ENCODE measurements at places on chromosomes 13 and 19. TPM values are rescaled to one million over a fixed set of nuclear protein-coding genes. Genes with fewer than 3 reads are reported as not detected.
A peak's percentile ranks its signal among the peaks of the same experiment; 100 is the strongest.

SPINT2 gene
- total RNA-seq: 8.9 TPM

TMC4 gene
- not detected for total RNA-seq

DNA sequence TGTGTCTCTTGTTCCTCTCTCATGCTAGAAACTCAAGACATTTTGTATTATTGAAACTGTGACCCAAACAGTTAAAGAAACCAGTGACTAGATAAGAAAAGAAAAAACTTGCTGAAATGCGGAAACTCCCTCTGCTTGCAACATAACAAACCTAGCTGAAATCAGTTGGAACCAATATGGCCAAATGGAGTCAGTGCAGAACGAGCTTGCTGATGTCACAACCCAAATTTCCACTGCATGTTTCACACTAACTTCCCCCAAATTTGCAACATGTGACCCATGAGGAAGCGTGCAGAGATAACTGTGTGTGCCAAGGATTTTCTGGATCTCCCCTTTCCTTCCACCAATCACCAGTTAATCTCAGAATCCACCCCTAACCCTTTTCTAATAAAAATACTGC, 208.0 kb downstream of the DLEU7 start:
- no peak for DNase-seq

- DNase-seq: no peak
Observed at GRCh38 chr19:1955171-1956121, 14.5 kb downstream of the CSNK1G2 start.

IL11 gene
- 23.0 TPM for total RNA-seq

SYDE1 gene
- 19.7 TPM for total RNA-seq

CEACAM20 gene
- not detected for total RNA-seq

KRTDAP gene
- not detected for total RNA-seq

- DNase-seq: no peak
Observed at GRCh38 chr13:27924529-27925141, 4.8 kb downstream of the PDX1 start.

DNA sequence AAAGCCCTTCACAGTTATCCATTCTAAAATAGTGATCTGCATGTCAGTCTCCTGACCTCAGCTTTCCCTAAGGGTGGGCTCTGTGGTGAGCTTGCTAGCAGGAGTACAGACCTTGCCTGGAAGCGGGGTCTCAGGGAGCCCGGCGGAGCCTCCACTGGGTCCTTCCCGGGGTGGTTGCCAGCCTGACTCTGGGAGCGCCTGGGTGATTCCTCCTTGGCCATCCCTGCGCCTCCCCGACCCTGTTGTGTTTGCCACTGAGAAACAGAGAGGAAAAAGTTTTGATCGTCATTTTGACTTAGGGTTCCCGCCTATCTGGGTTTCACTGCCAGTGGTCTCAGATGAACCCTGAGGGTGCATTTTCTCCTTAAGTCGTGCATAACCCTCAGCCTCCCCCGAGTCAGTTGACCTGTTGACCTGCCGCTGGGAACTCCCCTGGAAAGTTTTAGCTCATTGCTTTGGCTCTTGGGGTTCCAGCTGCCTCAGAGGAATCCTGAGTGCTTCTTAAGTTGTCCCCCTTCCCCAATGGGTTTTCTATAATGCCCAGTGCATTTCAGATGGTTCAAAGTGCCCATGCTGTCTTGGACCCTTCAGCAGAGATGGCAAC, 117.8 kb downstream of the RAB20 start:
- no peak for DNase-seq

- DNase-seq: peak; percentile 34
Observed at GRCh38 chr13:79423801-79424642, 18.0 kb upstream of the RBM26 start.

FFAR1 gene
- not detected for total RNA-seq

DNA sequence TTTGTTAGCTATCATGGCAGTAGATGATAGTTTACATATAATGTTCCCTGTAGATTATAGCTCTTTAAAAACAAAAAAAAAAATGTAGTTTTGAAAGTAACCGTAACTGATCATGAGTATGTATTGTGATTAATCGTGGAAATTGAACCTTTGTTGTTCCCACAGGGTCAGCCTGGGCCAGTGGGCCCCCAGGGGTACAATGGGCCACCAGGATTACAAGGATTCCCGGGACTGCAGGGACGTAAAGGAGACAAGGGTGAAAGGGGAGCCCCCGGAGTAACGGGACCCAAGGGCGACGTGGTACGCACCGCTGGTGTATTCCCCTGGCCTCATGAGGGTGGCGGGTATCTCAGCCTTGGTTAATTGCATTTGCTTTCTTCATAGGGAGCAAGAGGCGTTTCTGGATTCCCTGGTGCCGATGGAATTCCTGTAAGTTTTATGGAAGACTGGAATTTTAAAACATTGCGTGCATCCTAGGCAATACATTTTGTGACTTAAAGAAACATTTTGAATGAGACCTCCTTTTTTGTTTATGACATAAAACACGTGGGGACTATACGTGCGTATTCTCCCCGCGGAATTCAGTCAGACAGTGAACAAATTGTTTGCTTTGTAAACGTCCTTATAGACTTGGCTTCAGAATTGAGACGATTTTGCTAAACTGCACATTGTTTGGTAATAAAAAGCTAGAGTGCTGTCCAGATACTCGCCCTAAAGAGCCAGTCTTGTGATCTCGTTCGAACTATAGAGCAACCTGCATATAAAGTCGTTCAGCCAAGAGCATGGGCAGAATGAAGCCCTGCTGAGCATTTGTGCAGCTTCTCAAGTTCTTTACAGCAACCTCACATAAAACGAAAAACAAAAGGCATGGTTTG, 117.7 kb downstream of the COL4A2 start:
- no peak for DNase-seq

ADM5 gene
- 0.34 TPM for total RNA-seq

DNA sequence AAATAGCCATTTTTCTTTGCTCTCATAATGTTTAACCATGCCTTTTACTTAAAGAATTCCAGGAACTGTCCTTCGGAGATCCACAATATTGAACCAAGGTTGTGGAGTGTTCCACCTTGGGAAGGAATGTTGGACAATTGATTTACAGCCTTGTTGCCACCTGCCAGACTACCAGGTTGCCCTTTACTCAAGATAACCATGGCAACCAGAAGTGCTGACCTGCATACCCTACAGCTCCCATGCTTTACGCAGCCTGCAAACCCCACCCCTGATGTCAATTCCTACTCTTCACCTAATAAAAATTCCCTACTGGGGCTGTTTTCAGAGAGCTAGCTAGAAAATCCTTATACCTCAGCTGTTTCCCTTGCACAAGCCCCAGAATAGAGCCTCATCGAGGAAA, 151.0 kb upstream of the RXFP2 start:
- DNase-seq: no peak

DNA sequence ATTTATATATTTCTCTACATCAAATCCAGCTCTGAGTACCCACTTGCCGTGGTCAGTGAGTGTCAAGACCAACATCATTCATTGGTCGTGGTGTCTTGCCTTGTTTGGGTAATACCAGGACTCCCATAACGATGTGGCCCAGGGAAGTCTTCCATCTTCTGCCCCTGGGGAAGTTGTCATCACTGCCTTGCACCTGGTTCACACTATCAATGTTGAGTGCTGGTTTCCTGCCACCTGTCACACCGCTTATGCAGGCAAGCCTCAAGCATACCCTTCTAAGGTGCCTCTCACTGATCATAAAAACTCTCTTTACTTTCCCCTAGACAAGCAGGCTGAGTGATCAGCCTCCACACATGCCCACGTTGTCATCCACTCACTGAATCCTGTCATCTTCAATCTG, 382.4 kb downstream of the KCTD12 start:
- DNase-seq: no peak

GRCh38 chr13:110349239-110349638, 42.2 kb downstream of the COL4A2 start:
- DNase-seq: no peak

- DNase-seq: no peak
Observed at GRCh38 chr19:23971598-23971997, 56.9 kb downstream of the ZNF726 start.

GRCh38 chr13:79647533-79647932, 166.6 kb downstream of the NDFIP2 start:
- DNase-seq: no peak

DNA sequence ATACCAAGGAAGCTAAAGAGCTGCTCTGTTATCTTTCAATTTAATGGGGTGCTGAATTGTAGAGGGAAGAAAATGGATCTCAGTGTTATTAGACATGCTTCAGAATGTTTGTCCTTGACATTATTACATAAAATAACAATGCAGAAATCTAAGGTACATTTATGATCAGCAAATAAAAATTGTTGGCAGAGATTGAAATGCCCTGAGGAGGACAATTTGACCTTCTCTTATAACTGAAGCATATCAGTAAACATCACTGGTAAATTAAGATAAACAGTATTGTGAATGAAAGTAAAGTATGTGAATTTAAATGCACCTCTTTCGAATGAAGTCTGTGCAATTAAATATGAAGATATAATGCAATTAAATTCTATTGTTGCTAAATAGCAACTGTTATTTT, 1362.1 kb upstream of the ATXN8OS start:
- no peak for DNase-seq

DNA sequence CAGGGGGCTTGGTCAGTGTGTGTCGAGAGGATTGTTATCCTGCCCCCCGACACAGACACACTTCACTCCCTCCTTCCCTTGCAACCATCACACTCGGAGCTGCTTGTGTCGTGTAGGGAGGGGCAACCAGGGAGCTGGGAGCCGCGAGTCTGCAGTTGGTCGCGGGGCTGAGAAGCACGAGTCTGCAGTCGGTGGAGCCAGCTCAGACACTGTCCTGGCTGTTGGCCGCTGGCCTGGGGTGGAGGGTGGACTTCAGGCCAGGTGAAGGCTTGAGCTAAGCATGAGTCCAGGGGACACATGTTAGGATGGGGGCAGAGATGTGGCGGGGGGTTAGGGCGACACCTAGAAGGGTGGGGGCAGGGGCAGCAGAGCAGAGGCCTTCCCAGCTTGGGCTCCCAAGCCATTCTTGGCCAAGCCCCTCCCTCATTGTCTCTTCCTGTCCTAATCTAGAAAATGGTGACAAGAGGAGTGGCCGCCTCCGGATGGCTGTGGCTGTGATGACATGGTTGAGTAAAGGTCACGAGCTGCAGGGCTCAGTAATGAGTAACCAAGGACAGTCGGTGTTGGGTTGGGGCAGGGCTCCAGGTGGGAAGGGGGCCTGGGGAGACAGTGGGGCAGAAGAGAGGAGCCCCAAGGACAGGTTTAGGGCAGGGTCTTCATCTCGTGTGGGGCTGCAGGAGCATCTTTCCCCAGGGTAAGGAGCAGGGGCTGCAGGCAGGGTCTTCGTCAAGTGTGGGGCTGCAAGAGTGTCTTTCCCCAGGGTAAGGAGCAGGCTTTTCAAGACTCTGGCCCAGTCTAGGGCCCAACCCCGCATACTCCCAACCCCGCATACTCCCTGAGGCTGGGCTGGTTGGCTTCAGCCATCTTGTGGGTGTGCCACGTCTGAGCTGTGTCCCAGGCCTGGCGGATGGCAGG, 8.6 kb downstream of the PPP5C start:
- DNase-seq: no peak

ERICH6B gene
- not detected for total RNA-seq

DNA sequence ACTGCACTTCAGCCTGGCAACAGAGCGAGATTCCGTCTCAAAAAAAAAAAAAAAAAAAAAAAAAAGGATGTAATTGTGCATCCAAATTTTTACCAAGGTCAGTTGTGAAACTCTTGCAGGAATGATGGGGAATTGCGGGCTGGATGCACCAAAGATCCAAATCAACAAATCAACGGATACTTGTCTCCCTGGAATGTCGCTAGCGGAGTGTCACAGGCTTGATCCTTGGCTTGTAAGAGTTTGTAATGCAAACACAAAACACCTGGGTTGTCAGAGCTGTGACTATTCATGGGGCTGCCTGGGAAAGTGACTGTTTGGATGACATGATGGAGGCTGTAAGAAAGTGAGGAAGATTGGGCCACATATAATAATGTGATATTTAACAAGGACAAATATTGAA, 4.2 kb downstream of the KANK3 start:
- no peak for DNase-seq

DNA sequence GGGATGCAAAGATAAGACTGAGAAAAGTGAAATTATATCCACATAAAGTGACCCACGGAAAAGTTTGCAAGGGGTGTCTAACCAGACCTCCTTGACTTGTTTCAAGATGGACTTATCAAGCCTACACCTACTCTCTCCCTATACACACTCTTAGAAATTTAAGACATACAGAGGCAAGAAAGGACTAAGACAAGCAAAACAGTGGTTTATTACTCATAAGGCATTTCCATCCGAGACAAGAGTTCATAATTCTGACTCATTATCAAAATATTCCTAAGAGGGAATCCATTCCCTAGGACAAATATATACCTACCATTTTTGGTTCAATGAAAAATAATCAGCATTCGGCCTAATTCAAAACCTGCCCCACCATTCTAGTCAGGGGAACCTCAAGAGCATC, 232.6 kb upstream of the GPC6 start:
- DNase-seq: peak; percentile 1

DNA sequence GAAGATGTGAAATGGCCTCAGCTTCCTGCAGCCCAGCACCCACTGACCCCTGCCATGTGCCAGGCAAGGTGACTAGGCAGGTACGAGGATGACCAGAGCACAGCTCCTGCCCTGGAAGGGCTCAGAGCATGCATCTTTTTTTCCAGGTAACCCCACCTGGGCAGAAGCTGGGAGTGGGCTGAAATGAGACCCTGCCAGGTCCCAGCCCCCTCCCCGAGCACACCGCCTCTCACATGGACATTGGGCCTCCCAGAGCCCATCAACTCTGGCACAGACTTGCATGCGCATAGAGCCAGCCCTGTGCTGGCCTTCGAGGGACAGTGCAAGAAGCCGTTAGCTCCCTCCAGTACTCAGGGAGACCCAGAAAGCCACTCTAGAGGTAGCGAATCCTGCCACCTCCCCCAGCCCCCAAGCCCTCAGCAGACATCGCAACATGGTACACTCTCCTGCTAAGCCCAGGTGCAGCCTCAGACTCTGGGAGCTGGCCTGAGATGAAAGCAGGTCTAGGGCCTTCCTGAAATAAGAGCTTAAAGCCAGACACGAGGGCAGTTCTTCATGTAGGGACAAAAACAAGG, 8.9 kb upstream of the VSTM2B start:
- DNase-seq: no peak

HSH2D gene
- 11.1 TPM for total RNA-seq

DNA sequence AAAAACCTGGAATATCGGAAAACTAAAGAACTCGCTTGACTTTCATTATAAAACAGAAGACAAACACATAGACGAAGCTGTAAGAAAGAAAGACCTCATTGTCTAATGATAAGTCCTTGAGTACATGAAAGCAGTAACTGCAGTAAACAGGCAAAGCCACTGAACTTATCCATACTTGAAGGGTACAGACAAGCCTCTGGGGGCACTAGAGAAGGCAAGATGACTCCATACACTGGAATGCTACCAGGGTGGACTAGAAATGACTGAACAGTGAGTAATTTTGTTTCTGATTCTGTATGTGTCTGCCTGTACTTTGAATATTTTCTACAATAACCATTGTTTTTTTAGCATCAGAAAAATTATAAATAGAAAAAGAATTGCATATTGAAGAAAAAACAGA, 507.9 kb downstream of the UQCRFS1 start:
- DNase-seq: peak; percentile 28

DNA sequence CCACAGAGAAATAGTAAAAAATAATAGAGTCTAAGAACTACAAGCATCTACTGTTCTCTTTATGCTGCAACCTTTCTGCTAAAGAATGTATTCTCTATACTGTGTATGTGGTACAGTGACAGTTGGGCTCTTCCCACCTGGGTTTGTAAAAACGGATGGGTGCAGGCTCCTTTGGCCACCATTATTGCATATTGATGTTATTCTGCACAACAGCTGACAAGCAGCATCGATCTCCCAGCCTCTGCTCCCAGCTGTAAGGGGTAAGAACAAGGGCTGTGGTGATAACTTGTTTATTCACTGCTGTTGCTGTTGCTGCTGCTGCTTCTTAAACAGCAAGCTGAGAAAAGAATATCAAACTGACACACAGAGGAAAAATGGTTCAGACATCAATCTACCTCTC, 56.1 kb downstream of the KCNRG start:
- no peak for DNase-seq

All from M059J (cell line).